Activated T-cell treated with anti-CD3 and anti-CD28 coated beads, Interleukin-2, amount 50 U/mL, for 72 hours (primary cell): ENCODE measurements at places on chromosomes 2 and 18. TPM values are rescaled to one million over a fixed set of nuclear protein-coding genes. Genes with fewer than 3 reads are reported as not detected.

- no peak for DNase-seq
Observed at GRCh38 chr2:32416519-32416918, 59.7 kb downstream of the BIRC6 start.

DNA sequence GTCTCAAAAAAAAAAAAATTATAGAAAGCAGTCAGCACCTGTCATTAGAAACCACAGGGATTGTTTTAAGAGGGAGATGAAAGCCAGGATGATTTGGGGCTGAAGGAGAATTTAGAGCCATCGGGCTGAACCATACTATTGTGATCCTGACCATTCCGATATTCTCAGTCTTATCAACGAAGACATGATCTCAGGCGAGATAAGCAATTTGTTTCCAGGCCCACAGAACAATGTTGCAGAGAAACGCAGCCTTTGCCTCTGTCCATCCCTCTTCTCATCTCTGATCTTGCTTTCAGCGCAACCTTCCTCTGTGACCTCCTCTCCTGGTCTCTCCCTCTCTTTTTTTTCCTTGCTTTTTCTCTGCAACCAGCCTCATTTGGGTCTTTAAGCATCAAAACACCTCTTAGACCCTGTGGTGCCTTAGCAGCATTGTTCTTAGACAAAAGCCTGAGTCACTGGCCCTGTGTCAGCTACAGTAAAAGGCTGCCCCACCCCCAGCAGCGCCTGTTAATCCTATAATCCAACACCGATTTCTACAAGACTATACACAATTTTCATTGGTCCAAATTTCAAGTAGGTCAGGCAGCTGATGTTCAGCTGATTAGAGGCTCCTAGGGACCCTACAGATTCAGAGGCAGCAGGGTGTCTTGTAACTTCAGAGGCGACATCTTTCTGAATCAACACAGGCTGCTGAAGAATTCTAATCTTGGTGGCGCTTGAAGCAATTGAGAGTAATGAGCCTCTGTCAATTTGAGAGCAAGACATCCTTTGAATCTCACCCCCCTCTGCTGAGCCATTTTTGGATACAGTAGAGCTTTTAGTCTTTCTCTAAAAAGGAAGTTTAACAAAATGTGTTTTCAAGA lies 206.0 kb downstream of the NCK2 start:
- no peak for DNase-seq

- DNase-seq: no peak
Observed at GRCh38 chr2:86446060-86446459, 4.9 kb downstream of the KDM3A start.

DNA sequence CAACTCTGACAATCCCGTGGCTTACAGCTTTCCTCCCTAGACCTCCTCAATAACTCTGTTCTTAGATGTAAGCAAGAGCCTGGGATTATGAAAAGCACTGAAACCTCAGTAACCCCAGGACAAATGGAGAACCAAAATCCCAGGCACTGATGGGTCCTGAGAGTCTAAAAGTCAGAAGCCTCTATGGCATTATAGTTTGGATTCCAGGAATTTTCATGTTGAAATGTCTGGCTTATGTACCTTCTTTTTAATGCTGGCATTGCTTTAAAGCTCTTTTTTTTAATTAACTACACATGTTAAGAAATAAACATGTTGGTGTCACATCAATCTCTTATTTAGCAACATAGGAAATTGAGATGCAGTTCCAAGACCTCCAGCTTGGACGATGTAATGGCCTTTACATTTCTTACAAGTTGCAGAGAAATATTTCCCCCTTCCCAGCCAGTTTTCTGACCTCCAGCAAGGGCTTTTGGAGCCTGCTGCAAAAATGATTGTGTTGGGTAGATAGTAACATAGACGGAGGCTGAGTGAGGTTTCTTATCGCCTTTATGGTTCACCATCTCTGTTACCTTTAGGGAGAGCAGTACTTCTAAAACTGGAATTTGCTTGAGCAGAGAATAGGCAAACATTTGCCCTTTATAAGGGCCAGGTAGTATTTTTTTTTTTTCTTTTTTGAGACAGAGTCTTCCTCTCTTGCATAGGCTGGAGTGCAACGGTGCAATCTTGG lies 84.8 kb upstream of the RASGRP3 start:
- no peak for DNase-seq

GRCh38 chr18:55096263-55096951 lies 137.1 kb upstream of the CCDC68 start:
- DNase-seq: no peak

DNA sequence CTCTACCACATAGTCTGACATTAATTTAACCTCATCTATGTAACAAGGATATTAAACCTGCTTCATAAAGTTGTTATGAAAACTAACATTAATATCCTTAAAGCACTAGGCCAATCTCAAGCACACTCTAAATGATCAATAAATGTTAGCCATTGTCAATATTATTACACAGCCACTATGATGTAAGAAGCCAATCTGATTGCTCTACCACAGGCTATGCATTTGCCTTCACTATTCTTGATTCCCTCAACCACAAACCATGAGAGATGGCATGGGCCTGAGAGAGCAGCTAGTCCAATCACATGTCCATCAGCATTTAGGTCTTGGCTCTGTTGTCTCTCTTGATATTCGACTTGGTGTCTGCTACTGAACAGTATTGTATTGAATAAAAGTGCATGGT lies 4.2 kb downstream of the SLC25A12 start:
- DNase-seq: no peak

- DNase-seq: no peak
Observed at GRCh38 chr2:66579186-66580126, 144.5 kb downstream of the MEIS1 start.

DNA sequence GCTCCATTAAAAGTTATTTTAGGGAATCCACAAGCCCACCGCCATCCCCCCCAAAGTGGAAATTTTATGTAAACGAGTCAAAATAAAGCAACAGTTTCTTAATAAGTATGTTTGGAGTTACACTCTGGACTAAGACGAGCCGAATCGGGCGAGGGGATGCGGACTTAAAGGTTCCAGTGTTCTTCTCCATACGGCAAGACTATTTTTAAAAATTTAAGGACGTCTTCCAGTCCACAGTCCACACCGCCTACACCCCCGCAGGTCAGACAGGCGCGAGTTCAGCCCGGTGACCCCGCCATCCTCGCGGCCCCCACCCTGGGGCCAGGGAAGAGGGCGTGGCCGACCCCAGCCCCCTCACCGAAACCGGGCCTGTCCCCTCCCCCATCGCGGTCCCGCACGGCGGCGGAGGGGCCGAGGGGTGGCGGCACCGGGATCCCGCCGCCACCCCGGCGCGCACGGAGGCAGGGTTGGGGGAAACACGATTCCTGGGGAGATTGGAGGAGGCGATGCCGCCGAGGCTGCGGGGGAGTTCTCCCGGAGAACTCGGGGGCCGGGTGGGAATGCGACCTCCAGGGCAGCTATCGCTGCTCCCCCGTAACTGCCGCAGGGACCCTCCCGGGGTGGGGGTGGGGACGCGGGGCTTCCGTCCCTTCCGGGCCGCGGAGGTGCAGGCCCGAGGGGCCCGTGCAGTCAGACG lies 24.5 kb upstream of the SMAD7 start:
- DNase-seq: no peak

DNA sequence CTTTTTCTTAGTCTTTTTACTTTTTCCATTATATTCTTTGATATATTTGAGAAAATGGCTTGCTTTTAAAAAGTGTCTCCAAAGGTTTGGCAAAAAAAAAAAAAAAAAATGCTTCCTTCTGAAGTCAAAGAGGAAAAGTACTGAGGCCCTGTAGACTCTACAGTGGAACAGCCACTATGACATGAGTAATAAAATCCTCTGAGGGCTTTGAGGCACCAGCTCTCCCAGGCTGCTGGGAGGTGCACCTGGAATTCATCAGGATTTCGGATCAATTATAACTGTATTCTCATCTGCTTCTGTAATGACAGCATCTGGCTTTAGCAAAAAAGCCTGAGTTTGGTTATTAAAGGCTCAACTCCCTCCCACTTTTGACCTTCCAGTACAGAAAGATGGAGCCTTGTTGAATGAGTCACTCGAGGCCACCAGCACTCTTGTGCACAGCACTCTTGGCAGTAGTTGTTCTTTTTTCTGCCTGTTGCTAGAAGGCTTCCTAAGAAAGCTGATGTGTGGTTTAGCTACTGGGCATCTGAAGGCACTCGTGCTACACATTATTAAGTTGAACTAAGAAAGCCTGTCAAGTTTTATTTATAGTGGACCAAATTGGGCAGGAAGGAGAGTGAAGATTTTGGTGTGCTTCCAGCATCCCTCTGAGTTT lies 131.3 kb downstream of the PRPF40A start:
- DNase-seq: no peak

GRCh38 chr18:54531402-54532065 lies 59.5 kb upstream of the DYNAP start:
- no peak for DNase-seq

DNA sequence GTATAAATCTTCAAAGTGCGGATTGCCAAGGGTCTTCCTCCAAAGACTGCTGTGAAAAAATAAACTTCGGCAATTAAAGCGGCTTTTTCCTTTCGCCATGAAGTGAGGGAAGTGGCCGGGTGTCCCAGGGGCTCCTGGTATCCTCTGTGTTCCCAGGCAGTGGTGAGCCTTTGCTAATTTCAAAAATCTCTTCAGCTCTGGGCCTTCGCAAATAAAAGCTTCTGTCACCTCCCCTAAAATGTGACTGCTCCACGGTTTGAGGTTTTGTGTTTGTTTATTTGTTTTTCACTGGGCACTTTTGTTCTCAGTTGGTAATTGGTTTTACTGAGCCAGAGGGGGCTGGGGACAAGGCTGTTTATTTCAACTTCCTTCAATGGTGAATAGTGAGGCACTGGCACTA lies 270.1 kb upstream of the POU3F3 start:
- DNase-seq: no peak

DNA sequence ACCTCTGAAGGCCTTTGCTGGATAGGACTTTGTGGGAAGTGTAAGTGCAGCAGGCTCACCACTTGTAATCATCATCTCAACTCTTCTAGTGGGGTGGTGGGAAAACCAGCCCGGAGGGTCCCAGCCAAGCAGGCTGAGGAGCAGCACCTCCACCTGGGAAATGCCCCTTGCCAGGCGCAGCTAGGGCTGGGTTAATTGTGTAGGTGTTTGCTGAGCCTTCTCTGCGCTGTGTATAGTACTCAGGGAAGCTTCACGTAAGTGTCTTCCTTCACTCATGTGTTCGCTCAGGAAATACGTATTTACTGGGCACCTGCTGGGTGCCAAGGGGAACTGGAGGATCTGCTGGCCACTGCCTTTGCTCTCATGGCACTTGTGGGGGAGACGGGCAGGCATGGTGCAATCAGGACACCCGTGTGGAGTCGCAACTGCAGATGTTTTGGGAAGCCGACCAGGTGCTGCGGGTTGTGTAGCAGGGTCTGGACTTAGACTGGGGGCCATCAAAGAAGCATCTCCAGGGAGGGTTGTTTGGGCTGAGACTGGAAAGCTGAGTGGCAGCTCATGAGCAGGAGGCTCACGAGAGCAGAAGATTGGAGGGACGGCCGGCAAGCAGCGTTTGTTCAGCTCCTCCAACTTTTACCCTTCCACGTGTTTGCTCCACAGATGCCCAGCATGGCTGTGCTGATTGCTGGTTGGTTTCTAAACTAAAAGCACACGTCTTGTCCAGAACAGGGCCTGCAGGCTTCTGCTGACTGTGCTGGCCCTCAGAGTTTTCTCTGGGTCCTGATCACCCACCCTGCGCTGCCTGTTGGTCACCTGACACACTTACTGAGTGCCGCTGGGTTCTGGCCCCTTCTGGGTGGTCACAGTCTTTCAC lies 164.6 kb downstream of the LDLRAD4 start:
- no peak for DNase-seq

DNA sequence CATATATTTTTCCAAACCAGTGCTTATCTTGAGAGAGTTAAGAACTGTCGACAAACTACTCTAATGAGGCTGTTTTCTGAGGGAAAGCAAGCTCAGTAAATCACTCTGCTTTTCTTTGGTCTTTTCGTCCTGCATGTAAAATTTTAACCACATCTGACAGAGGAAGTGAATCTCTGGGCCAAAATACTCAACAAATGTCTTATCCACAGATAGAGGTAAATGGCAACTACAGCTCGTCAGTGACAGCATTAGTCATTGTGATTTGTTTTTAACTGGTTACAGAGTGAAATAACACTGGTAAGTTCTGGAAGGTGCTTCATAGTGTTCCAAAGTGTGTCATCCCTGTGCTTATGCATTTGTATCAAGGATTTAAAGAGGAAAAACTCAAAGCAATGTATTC lies 82.6 kb upstream of the SLC8A1 start:
- DNase-seq: no peak

LCT gene
- 0.19 TPM for total RNA-seq

GRCh38 chr2:112216167-112216566 lies 38.7 kb downstream of the ZC3H8 start:
- no peak for DNase-seq

DNA sequence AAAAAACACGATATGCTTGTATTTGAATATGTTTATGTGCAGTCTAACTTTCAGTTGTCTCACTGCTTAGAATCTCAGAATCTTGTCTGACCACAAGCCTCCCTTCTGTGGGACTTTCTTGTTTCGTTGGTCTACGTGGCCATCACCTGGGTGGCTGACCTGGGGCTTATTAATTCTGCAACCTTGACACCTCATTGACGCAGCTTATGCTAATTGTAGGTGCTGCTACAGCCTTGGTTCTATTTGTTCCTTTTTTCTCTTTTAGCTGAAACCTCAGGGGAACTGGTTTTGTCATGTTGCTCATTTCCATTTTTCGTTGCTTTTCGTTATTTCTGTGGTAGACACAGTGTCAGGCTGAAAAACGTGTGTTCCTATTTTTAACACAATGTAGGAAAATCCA lies 273.7 kb downstream of the SLC4A3 start:
- no peak for DNase-seq

DNA sequence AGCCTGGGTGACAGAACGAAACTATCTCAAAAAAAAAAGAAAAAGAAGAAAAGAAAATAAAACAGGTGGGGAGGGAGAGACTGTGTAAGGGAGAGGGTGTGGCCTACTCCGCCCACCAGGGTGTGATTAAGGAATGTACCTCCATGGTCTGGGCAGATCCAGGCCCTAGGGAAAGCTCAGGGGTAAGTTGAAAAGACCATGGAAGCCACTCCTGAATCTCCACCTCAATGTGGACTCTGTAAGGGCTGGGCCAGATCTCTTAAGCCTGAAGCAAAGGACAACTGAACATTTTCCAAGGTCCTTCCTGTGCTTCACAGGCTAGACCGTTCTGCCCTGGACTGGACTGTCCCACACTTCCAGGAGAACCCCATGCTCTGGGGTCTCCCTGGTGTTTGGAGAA lies 9.7 kb upstream of the ATG16L1 start:
- no peak for DNase-seq

DNA sequence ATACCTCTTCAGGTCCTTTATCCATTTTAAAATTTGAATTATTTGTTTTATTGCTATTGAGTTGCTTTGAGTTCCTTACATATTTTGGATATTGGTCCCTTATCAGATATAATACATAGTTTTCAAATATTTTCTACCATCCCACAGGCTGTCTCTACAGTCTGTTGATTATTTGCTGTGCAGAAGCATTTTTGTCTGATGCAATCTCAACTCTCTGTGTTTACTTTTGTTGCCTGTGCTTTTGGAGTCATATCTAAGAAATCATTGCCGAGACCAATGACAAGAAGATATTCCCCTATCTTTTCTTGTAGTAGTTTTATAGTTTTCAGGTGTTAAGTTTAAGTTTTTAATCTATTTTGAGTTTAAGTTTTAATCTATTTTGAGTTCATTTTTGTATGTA lies 25.2 kb upstream of the RASGRP3 start:
- no peak for DNase-seq

PPP1R1C gene
- not detected for total RNA-seq

HJURP gene
- total RNA-seq: 93.5 TPM

MAPK4 gene
- not detected for total RNA-seq

EVA1A gene
- 0.38 TPM for total RNA-seq

PLEKHH2 gene
- total RNA-seq: 4.5 TPM

- DNase-seq: no peak
Observed at GRCh38 chr2:85438201-85439024, 19.9 kb downstream of the SH2D6 start.

GRCh38 chr2:887639-888038 lies 63.0 kb upstream of the SNTG2 start:
- DNase-seq: no peak
